ENCODE measurements at places on chromosomes 5 and 9.
A peak's percentile ranks its signal among the peaks of the same experiment; 100 is the strongest.

DNA sequence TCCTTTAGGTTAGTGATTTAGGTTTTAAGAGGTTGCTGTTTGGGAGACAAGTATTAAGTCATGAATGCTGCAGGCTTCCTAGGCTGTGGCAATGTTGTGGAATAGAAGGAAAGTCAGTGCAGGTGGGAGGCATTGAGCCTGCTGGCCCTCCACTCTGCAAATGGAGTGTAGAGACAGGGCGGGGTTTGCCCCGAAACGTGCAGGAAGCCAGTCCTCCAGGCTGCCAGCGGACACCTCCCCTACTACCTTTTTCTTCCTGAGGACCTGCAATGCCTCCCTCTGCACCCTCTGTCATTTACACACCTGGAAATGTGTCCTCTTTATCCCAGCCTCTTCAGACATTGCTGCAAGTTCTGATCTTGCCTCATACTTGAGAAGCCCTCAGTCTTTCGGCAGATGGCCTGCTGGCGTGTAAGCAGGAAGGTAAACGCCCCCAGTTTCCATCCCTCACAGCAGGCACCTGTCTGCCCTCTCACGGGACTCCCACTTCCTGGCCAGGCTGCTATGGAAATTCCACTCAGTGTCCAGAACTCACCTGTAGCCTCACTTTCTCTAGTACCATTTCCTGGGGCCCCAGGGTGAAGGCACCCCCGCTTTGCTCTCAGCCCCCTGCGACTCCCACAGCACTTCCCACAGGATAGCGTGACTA is 81.6 kb upstream of the BOD1 start:
- no peak for DNase-seq

DNA sequence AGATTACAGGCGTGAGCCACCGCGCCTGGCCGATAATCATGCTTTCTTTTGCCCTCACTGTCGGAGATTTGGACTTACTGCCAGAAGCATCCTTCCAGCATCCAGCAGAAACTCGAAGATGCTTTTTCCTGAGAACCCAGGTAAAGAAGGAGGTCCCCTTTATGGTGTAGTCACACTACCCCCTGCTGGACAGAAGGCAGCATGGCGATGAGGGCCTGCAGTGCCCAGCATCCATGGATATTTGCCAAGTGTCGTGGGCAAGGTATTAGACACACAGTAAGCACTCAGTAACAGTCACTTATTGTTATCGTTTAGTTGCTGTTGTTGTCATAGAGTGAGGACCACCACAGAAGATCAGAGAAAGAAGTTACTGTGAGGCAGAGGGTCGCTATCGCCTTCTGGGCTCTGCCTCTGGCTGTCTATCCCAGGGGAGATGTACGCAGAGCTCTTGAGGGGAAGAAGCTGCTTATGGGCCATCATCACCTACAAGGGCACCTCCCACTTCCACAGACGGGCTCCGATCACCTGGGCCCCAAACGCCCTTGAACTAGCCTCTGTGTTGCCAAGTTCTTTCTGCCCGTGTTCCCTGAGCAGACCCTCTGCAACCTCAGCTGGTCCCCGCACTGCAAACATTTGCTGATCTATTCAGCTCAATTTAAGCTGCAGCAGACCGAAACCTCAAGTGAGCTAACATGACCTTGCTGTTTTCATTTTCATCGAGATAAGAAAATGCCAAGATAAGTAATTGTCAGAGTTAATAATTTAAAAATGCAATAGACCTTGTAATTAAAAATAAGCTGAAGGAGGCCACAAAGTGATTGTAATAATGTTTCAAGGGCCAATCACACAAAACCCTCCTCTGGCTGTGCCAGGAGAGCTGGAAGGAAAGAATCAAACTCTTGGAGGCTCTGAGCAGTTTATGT is 23.9 kb downstream of the C5orf15 start:
- peak; percentile 22 for DNase-seq

DNA sequence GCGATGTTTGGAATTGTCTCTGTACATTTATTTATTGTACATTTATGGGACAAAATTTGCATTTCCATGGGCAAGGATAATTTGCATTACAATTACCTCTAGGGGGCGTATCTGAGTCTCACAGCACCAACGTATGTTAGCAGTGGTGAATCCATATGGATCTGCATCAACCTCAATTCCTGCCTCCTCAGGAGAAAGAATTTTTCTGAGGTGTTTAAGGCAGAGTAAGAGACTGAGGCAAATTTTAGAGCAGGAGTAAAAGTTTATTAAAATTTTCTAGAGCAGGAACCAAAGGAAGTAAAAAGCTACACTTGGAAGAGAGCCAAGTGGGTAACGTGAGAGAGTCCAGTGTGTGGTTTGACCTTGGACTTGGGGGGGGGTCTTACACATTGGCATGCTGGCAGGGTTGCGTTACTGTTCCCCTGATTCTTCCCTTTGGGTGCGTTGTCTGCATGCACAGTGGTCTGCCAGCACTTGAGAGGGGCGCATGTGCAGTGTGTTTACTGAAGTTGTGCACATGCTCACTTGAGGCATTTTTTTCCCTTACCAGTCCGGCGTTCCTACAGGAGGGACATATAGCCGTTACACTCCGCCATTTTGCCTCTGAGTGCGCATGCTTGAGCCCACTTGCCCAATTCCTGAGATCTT is 21.0 kb upstream of the RAB14 start:
- no peak for DNase-seq

- no peak for DNase-seq
Observed at GRCh38 chr9:107760469-107761242, 271.1 kb upstream of the KLF4 start.

GRCh38 chr9:107838766-107839165 is 349.2 kb upstream of the KLF4 start:
- DNase-seq, result no peak

- DNase-seq, result no peak
Observed at GRCh38 chr5:108557686-108558085, 175.8 kb upstream of the FBXL17 start.

DNA sequence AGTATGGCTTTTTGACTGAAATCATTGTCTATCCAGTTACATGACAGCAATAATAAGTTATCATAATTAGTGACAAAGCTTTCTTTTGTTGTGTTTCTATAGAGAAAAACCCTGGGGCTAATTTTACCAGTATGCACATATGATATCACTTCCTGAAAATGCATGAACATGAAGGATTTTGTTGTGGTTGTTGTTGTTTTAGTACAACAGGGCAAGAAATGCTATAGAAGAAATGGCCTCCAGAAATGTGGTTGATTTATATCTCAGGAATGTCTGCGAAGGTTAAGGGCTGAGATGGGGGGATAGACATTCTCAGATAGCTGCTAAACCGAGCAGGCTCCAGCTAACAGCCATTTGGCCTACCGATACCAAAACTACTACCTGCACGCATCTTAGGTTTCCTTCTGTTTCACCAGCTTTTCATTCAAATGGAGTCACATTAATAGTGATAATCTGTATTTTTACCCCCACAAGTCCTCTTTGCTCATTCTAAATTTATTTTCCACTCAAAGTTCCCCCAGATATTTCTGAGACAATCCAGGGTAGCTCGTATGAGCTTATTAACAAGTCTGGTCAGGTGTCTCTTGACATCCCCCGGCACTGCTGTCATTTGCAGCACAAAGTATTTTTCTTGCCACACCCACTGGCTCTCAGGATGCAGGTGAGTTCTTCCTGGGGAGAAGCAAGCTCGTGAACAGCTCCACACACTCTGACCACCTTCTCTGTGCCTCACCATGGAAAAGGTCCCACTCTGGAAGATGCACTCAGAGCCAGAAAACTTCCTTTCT is 232.4 kb upstream of the GAS1 start:
- no peak for DNase-seq

DNA sequence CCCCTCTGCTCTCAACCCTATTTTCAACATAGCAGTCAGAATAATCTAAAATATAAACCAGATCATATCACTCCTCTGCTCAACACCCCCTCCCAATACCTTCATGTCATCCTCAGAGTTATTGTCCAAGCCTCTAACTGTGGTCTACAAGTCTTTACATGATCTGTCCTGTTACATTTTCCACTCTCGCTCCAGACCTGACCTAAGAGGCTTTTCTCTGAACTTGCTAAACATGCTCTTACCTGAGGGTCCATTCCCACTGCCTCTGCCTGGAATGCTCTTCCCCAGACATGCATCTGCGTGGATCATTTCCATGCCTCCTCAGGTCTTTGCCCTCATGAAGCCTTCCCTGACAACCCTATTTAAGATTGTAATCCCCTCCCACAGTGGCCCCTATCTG is 12.0 kb downstream of the NIPSNAP3B start:
- no peak for DNase-seq

DNA sequence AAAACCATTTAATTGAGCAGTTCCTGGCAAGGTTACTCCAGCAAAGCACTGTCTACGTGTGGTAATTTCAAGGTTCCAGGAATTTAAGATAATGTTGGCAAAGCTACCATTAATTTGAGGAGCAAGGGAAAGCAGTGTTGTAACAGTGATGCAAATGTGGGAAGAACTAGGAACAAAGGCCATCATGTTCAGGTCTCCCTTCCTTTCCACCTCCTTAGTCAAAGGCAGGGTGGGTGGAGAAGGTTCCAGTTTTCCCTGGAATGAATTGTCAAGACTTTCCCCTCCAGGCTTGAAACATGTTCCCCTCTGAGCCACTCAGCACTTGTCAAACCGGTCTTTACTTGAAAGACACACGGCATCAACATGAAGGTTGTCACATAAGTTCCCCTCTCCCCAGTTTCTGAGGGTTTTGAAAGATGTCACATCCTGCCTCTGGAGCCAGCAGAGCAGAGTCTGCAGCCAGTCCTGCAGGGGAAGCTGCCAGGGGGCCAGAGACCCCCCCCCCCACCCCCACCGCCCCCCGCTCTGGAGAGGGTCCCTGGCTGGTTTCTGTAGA is 226.0 kb downstream of the GAS1 start:
- DNase-seq, result no peak

DNA sequence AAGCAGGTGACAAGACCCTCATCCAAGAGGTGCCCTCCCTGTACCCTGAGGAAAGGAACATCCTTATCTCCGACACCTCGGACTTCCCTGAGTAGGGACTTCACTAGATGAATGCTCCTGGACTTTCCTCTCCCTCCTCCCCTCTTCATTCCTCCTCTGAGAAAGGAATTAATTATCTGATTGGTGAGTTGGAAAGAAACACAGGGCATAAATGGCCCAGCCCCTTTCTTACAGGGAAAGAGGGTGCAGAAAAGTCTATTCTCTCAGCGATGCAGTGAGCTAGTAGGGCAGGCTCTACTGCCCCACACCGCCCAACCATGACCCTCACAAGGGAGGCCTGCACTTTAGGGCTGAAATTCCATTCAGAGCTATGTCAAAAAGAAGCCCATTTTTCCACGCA is 87.5 kb downstream of the TTC39B start:
- no peak for DNase-seq

DNA sequence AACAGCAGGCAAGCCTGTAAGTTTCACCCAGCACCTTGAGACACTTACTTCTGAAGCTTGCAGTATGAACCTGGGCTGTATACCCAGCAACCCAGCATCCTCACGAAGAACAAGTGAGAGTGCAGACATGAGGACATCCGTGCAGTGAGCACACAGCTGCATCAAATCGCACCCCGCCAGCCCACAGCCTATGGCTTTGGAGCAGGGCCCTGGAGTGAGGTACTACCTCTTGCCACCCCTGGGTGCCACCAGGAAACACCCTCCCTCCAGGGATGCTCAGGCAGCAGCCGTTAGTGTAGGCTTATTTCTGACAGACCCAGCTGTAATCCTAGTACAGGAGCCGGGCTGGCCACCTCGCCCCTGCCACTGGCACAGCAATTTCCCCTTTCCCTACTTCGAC is 81.4 kb downstream of the ATPSCKMT start:
- no peak for DNase-seq

DNA sequence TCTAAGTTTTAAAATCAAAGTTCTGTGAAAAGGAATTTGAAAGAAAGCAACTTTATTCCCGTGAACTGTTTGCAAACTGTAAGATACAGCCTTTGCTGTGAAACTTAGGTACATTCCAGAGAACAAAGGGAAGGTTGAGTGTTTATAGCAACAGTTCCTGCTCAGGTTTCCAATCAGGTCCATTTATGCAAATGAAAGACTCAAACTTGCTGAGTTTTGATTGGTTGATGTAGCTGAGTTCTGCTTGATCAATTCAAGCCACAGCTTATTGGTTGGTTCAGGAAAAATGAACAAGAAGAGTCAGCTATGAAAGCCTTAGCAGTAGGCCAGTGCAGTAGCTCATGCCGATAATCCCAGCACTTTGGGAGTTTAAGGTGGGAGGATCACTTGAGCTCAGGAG is 37.9 kb downstream of the SLC27A6 start:
- DNase-seq, result no peak

- DNase-seq, result no peak
Observed at GRCh38 chr9:37621273-37622121, 29.1 kb upstream of the TOMM5 start.

DNA sequence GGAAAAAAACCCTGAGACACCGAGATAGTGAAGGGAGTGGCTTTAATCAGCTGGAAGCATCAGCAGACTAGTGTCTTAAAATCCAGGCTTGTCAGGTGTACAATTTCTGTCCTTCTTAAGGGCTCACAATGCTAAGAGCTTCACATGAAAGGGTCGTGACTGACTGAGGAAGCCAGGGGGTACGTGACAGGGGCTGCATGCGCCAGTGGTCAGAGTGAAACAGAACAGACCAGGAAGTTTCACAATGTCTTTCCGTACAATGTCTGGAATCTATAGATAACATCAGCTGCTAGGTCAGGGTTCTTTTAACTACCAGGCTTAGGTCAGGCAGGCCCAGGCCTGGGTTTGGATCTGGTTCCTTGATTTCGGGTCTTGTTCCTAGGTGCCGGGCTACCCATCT is 253.0 kb downstream of the CDH10 start:
- DNase-seq, result no peak

GRCh38 chr5:13179407-13180087 is 764.9 kb downstream of the DNAH5 start:
- DNase-seq, result no peak

GRCh38 chr9:129380961-129381401 is 202.9 kb upstream of the IER5L start:
- DNase-seq, result no peak

GRCh38 chr9:87535817-87536539 is 38.3 kb downstream of the DAPK1 start:
- DNase-seq, result peak; percentile 33

DNA sequence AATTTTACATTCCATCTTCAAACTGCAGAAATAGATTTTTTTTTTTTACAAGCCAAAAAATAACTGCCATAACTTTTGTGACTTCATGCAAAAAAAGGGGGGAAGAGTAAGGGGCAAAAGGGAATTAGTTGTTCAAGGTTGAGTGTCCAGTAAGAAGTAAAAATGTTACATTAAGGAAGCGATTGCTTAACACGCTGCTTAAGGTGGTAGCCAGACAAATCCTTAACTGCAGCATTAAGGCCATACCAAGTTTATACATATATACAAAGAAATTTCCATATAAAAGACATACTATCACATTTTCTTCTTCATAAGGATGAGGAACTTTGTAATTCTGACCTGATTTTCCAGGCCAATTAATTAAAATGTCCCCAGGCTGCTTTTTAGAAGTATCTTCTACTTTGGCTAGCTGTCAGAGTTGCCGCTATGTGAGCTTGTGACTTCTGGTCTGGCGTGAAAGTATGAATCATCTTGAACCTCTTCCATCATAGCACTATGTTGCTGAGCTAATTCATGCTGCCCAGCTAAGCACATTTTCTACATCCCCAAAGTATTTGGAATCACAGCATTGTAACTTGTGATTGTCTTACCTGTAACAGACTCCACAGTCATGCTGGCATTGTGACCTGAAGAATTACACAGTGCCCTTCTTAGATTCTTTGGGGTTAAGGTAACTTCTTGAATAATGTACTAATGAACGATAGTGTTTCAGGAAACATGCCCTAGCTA is 40.0 kb downstream of the G3BP1 start:
- DNase-seq, result no peak

- no peak for DNase-seq
Observed at GRCh38 chr5:146016764-146017484, 80.5 kb downstream of the SH3RF2 start.

Data from stimulated activated CD4-positive, alpha-beta T cell treated with anti-CD3 and anti-CD28 coated beads, Interleukin-15, amount 100 ng/mL, for 48 hours (primary cell).